Kidney (tissue), 22 donors: ENCODE measurements at places on chromosomes 16 and 17. TPM values are rescaled to one million over a fixed set of nuclear protein-coding genes. Genes with fewer than 3 reads are reported as not detected.

DNA sequence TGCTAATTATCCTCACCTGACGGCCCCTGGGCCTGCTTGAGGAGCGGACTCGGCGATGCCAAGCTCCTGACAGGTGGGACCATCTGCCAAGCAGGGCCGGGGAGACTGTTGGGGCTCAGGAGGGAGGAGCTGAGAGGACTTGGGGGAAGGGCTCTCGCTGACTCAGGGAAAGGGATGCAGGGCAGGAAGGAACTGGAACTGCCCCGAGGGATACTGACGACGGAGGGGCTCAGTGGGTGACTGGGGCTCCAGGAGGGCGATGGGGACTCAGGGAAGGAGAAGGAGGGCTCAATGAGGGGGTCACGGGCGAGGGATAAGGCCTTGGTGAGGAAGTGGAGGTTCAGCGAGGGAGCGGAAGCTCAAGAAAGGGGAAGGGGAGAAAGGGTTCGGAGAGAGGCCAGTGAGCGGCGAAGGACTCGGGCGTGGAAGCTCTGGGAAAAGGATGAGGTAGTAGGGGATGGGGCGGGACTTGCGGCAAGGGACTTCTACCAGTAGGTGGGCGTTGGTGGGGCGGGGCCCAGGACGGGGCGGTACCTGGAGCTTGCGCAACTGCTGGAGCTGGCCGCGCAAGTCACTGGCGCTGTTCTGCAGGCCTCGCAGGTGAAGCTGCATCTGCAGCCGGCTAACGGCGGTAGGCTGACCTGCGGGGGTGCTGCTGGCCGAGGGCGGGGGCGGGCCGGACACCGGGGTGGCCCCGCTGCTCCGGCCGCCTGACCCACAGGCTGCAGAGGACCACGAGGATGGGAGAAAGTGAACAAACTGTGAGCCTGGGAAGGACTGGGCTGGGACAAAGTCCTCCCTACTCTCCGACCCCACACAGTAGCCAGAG is 46.5 kb downstream of the SRCIN1 start:
- peak overlapping the region; percentile 53 for H3K4me3 ChIP-seq
- H3K27me3 ChIP-seq: peaks cover 29% of the 10 kb centered on the region
- no peaks in the 10 kb centered on the region for H3K36me3 ChIP-seq
- H3K27ac ChIP-seq: no peak overlapping the region

DNA sequence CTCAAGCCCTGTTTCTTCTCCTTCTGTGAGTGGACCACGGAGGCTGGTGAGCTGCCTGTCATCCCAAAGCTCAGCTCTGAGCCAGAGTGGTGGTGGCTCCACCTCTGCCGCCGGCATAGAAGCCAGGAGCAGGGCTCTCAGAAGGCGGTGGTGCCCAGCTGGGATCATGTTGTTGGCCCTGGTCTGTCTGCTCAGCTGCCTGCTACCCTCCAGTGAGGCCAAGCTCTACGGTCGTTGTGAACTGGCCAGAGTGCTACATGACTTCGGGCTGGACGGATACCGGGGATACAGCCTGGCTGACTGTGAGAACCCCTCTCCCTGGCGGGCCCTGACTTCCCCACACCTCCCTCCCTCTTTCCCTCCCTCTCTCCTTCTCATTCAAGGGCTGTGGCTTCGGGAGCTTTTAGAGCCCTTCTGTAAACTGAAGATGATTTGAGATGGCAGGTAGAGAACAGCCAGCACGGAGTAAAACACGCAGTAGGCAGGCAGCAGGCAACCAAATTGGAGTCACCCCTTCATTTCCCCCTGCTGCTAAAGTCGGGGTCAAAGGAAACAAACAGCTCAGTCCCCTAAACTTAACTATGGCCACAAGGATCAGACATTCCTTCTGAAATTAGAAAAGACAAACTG is 3.9 kb downstream of the SPACA3 start:
- DNase-seq: no peak
- H3K27me3 ChIP-seq: no peaks in the 10 kb centered on the region
- H3K4me3 ChIP-seq: no peak overlapping the region
- H3K36me3 ChIP-seq: no peaks in the 10 kb centered on the region
- no peak overlapping the region for H3K27ac ChIP-seq

GRCh38 chr16:52372313-52372712 is 174.6 kb downstream of the TOX3 start:
- H3K4me3 ChIP-seq: no peak overlapping the region
- H3K27me3 ChIP-seq: no peaks in the 10 kb centered on the region
- no peaks in the 10 kb centered on the region for H3K4me1 ChIP-seq
- DNase-seq: no peak
- H3K27ac ChIP-seq: no peak overlapping the region

DNA sequence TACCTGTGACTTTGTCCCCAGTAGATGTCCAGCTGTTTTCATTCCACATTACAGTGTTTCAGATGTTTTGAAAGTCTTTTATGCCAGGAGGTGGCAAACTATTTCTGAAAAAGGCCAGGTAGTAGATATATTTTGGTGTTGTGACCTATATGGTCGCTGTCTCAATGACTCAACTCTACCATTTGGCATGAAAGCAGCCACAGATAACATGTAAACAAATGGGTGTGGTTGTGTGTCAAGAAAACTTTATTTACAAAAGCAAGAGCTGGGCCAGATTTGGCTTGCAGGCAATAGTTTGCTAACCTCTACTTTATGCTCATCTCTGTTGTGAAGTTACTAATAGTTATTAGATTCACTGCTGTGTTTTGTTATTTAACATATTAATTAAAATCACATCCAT is 728.7 kb upstream of the EEF2KMT start:
- no peak for DNase-seq
- no peaks in the 10 kb centered on the region for H3K4me1 ChIP-seq
- H3K36me3 ChIP-seq: no peaks in the 10 kb centered on the region

Gene OTOP3
- total RNA-seq: not detected

Gene ABR
- total RNA-seq: 116 TPM

- H3K4me3 ChIP-seq: peak overlapping the region; percentile 98
- no peak for DNase-seq
- H3K4me1 ChIP-seq: peaks cover 7% of the 10 kb centered on the region
- H3K27me3 ChIP-seq: no peaks in the 10 kb centered on the region
- peaks cover 2% of the 10 kb centered on the region for H3K36me3 ChIP-seq
Measured at GRCh38 chr16:68310437-68310773, 341 bp downstream of the SLC7A6OS start.

Gene CLUH
- 93.1 TPM for total RNA-seq

GRCh38 chr17:41785859-41786226 is 668 bp downstream of the JUP start:
- H3K27me3 ChIP-seq: no peaks in the 10 kb centered on the region
- DNase-seq: peak; percentile 94
- H3K36me3 ChIP-seq: no peaks in the 10 kb centered on the region

- no peak overlapping the region for H3K27ac ChIP-seq
- H3K36me3 ChIP-seq: no peaks in the 10 kb centered on the region
- H3K4me1 ChIP-seq: no peaks in the 10 kb centered on the region
- no peak overlapping the region for H3K4me3 ChIP-seq
- H3K27me3 ChIP-seq: no peaks in the 10 kb centered on the region
Measured at GRCh38 chr16:3088925-3089716, 10.0 kb downstream of the ZSCAN10 start.

DNA sequence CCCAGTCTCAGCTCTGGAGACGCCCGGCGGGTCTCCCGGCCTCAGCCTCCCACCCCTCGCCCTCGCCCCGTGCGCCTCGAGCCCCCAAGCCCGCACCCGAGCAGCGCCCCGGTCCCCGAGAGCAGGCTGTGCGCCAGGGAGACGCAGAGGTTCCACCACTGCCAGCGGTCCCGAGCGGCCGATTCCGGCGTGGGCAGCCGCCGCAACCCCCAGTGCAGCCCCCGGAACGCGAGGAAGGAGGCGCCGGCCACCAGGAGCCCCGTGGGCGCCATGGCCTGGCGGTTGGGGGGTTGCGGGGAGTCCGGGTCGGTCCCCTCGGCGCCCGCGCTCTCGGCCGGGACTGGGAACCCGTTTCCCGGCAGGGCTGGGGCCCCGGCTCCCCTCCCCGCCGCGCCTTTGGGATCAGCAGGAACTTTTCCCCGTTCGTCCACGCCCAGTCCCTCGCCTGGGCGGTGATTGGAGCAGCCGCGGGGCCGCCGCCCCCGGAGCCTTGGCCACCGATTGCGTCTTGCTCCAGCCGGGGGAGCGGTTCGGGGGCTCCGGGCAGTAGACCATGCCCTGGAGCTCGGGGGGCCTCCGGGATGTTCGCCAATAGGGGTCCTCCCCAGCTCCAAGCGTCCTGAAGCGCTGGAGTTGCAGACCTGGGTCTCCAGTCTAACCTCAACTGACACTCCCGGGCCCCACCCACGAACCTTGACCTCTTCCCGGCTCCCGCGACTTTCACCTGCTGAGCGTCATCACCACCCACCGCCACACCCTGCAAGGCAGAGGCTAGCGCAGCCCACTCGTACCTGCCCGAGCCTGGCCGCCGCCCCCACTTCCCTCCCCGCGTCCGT is at the start of gene TLCD2:
Gene TLCD2 (minus strand): TSS at position 407 of the 836 bp plus-strand sequence. CDS start 135 bp downstream, at position 272.
- no peaks in the 10 kb centered on the region for H3K27me3 ChIP-seq
- DNase-seq: peak; percentile 87
- peak within 1 kb of the TSS; percentile 53 for H3K4me3 ChIP-seq
- no peaks in the 10 kb centered on the region for H3K36me3 ChIP-seq
- H3K4me1 ChIP-seq: peaks cover 3% of the 10 kb centered on the region
- H3K27ac ChIP-seq: peak within 1 kb of the TSS; percentile 63

DNA sequence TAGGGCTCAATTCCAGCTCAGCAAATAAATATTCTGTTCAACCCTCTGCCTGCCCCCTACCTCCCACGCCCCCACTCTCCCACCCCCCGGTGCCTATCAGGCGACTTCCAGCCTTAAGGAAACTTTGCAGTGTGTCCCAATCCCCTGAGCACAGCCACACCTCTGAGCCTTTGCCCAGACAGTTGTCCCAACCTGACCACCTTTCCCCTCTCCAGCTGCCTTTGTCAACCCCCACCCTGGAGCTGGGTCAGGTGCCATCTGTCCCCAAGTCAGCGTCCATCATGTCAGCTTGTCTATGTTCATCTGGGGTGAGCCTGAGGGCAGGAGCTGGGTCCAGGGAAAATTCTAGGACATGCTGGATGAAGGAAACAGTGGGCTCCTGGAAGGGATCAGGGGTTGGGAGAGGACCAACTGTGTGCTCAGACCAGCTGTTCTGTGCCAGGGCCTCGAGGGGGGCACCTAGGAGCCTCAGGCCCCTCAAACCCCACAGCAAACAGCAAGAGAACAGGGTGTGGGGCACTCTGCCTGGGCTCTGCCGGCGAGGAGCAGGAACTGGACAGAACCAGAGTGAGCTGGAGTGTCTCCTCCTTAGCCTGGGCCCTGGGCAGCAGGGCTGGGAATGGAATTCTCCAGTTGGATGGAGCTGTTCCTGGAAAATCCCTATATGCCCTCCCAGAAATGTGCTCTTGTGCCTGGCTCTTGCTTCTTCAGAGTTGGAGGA is 17.8 kb downstream of the CDH16 start:
- H3K27me3 ChIP-seq: no peaks in the 10 kb centered on the region
- DNase-seq: peak; percentile 68
- peak overlapping the region; percentile 94 for H3K27ac ChIP-seq
- peaks cover 48% of the 10 kb centered on the region for H3K4me1 ChIP-seq

DNA sequence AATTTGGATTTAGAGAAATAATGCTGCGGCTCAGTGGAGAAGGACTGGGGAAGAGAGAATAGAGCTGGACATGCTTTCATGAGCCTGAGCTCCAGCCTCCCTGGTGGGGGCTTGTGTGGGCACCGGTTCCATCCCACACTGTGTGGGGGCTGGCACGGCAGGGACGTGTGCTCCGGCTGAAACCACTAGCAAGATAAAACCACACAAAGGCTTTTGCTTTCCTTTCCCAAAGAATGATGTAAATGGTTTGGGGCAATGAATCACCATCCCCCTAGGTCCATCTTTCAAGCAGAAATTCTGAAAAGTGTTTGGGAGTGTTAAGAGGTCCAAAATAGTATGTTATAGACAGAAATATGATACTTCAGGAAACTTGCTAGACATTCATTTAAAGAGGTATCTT is 77.0 kb downstream of the CDH11 start:
- no peaks in the 10 kb centered on the region for H3K4me1 ChIP-seq
- H3K4me3 ChIP-seq: no peak overlapping the region
- H3K27me3 ChIP-seq: no peaks in the 10 kb centered on the region
- no peaks in the 10 kb centered on the region for H3K36me3 ChIP-seq
- H3K27ac ChIP-seq: no peak overlapping the region

DNA sequence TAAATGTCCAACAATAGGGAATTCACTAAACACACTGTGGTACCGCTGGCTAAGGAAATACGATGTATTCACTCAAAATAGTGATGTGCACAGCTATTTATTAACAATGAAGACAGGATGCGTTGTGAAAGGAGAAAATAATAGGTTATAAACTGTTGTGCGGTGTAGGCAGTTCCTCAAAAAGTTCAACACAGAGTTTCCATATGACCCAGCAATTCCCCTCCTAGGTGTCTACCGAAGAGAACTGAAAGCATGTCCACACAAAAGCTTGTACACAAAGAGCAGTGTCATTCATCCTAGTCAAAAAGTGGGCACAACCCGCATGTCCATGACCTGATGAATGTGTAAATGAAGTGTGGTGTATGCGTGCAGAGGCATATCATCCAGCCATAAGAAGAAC is 1.2 kb upstream of the CES1 start:
- H3K27ac ChIP-seq: no peak overlapping the region
- H3K36me3 ChIP-seq: no peaks in the 10 kb centered on the region
- no peak overlapping the region for H3K4me3 ChIP-seq

DNA sequence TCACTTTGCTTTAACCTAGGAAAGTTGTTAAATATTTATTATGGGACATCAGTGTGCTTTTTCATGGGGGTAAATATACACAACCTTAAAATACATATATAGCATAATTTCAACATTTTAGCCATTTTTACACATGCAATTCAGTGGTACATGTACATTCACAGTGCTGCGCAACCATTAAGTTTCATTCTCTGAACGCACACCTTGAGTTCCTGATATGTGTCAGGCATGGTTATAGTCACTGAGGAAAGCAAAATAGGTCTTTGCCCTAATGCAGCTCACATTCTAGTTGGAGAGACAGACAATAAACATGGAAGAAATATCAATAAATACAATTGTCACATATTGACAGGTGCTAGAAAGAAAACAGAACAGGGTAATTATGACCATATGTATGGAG is 12.8 kb upstream of the CNEP1R1 start:
- no peak overlapping the region for H3K27ac ChIP-seq
- DNase-seq: no peak
- no peak overlapping the region for H3K4me3 ChIP-seq
